ENCODE measurements at places on chromosomes 6 and 20. TPM values are rescaled to one million over a fixed set of nuclear protein-coding genes. Genes with fewer than 3 reads are reported as not detected.

MYLK2 gene
- total RNA-seq: 0.29 TPM

DNA sequence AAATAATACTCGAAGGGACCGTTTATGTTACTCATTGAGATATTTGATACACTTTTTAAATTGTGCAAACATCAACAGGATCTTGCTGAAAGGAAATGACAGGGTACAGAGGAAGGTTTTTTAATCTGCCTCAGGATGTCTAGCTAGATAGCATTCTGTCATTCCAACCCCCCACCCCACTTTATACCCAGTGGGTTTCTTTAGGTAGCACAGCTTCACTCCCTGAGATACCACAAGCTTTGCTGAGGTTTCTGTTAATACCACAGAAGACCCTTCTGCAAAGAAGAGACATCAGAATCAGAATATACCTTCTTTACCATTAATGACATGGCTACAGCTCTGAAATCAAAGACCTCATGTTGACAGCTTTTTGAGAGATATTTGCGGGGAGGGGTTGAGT, 1.3 kb downstream of the PHACTR2 start:
- DNase-seq: no peak

GRCh38 chr6:109449064-109449794, 6.3 kb downstream of the MICAL1 start:
- no peak for DNase-seq

RFX6 gene
- total RNA-seq: 0.66 TPM
